Foreskin keratinocyte (primary cell): ENCODE measurements at places on chromosomes 12 and 14. TPM values are rescaled to one million over a fixed set of nuclear protein-coding genes. Genes with fewer than 3 reads are reported as not detected.

The TAS2R8 gene
- not detected in 2 replicates for total RNA-seq

DNA sequence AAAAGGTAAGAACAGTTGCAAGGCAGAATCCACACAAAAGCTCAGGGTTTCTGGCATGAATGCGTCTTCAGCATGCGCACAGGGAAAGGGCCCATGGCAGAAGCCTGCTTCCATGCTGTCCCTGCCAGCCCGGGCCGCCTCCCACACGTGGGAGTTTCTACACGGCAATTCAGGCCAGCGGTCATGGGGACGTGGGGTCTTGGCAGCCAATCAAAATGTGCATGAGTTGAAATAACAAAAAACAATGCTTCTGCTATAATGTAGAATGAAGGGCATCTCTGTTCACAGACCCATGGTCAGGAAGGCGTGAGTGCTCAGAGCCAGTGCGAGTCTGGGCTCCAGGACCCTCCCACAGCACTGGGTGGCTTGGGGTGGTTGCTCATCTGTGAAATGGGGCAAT, 28.6 kb downstream of the AMN start:
- no peak for DNase-seq

GRCh38 chr12:132556216-132556615, 54.2 kb downstream of the LRCOL1 start:
- DNase-seq, result no peak

DNA sequence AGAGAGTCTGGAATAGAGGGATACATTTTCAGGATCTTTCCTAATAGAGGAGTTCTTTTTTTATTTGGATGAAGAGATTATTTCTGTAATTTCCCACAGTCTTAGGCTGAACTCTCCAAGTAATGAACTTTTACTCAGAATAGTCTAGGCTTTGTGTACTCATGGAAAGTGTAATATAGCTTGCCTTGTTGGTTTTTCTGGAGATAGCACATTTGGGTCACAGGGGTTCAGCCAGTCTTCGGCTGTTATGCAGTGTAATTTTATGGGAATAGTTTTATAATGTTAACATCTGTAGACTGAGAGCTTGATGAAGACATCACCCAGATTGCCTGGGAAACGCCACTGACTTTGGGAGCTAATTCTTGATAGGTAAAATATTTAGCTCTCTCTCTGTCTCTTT, 450.8 kb downstream of the RAD51B start:
- DNase-seq, result no peak
